Activated naive CD8-positive, alpha-beta T cell treated with anti-CD3 and anti-CD28 coated beads, Interleukin-2, amount 50 U/mL, for 24 hours (primary cell): ENCODE measurements at places on chromosomes 3 and 15.

GRCh38 chr3:170953736-170954135, 45.3 kb upstream of the EIF5A2 start:
- H3K4me1 ChIP-seq: no peaks in the 10 kb centered on the region
- no peak overlapping the region for H3K4me3 ChIP-seq
- DNase-seq: no peak
- H3K36me3 ChIP-seq: no peaks in the 10 kb centered on the region
- peaks cover 16% of the 10 kb centered on the region for H3K27me3 ChIP-seq

- no peak overlapping the region for H3K27ac ChIP-seq
- no peak overlapping the region for H3K4me3 ChIP-seq
- no peak for DNase-seq
- H3K27me3 ChIP-seq: no peaks in the 10 kb centered on the region
- H3K4me1 ChIP-seq: no peaks in the 10 kb centered on the region
Observed at GRCh38 chr3:81095956-81096355, 665.5 kb downstream of the GBE1 start.

- no peaks in the 10 kb centered on the region for H3K36me3 ChIP-seq
- DNase-seq: no peak
- H3K4me1 ChIP-seq: no peaks in the 10 kb centered on the region
- no peaks in the 10 kb centered on the region for H3K27me3 ChIP-seq
- H3K27ac ChIP-seq: no peak overlapping the region
- no peak overlapping the region for H3K4me3 ChIP-seq
Observed at GRCh38 chr3:80533553-80533952, 765.8 kb upstream of the ROBO1 start.

DNA sequence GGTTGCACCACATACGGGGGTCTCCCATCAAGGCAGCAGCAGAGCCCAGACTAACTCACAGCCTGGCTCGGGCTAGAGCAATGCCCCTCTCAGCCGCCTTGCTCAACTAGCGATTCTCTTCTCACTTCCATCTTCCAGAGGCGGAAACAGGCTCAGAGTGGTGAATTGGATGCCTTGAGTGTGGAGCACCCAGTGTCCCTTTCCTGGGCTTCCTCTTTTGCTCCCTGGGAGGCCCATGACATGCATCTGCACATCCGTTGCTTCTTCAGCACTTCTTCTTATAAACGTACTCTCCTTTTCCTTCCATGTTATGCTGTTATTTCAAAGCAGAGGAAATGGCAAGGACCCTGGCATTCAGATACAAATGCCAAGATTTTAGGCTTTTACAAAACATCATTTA, 2.1 kb upstream of the IQSEC1 start:
- H3K27ac ChIP-seq: no peak overlapping the region
- H3K4me1 ChIP-seq: peaks cover 29% of the 10 kb centered on the region
- no peaks in the 10 kb centered on the region for H3K36me3 ChIP-seq
- H3K4me3 ChIP-seq: no peak overlapping the region

DNA sequence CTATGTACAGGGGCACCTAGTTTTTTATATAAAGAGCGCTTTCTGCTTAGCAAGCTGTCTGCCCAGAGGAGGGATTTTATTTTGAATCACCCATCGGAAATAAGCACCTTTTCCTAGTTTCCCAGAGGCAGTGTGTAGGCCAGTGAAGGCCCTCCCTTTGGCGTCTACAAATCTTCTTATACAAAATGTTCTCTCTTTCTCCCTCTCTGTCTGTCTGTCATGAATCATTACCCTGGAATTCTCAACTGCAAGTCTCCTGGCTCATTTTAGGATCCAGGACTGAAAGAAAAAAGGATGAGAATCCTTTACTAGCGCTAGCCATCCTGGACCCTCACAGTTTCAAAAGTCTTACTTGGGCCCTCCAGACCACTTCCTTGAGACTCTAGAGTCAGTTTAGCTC, 728.1 kb downstream of the OTOL1 start:
- H3K4me1 ChIP-seq: no peaks in the 10 kb centered on the region
- no peak for DNase-seq
- H3K27me3 ChIP-seq: no peaks in the 10 kb centered on the region

DNA sequence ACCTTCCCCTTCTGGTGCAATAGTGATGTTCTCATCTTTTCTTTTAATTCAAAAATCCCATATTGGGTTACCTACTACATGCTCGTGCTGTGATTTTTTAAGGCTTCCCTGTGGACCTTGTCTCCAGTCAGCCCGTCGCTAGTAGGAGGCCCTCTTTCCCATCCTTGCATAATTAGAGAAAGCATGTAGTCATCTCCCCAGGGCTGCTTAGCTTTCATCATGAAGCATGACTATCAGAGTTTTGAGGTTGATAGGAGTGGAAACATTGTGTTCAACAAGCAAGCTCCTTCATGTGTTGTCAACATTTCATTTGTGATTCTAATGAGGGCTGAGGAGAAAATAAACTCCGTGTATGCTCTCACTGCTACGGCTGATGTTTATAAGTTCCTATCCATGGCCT, 8.7 kb upstream of the LRTM1 start:
- H3K27ac ChIP-seq: no peak overlapping the region
- H3K36me3 ChIP-seq: no peaks in the 10 kb centered on the region
- no peak overlapping the region for H3K4me3 ChIP-seq

- H3K27me3 ChIP-seq: peaks cover 5% of the 10 kb centered on the region
- no peak for DNase-seq
- no peak overlapping the region for H3K27ac ChIP-seq
- no peaks in the 10 kb centered on the region for H3K36me3 ChIP-seq
Observed at GRCh38 chr15:24861014-24861690, 93.6 kb upstream of the SNRPN start.

DNA sequence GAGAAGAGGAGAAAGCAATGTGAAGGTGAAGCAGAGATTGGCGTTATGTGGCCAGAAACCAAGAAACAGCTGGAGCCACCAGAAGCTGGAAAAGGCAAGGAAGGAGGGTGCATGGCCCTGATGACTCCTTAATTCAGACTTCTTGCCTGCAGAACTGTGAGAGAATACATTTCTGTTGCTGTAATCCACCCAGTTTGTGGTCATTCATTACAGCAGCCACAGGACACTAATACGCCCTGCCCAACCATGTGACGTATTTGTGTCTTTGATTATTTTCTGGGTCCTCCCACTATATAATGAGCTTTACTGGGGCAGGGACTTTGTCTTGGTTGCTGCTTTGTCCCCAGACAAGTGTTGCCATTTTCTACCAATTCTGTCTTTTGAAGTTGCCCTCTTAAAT, 64.5 kb upstream of the MITF start:
- no peaks in the 10 kb centered on the region for H3K4me1 ChIP-seq
- H3K27ac ChIP-seq: no peak overlapping the region
- no peaks in the 10 kb centered on the region for H3K36me3 ChIP-seq
- no peak for DNase-seq

DNA sequence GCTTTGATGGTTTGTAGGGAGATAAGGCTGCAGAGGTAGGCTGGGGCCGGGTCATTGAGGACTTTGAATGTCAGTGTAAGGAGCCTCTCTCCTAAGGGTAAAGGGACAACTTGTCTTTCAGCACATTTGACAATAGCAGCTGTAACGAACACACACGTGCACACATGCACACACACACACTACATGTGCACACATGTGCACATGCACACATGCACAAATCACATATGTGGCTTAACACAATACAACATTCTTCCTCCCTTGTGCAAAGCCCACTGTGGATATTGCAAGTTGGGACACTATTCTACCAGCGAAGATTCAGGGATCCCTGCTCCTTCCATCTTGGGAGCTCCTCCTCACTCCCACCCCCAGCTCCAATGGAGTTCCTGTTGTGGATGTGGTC, 1.1 kb upstream of the CFAP100 start:
- no peak overlapping the region for H3K4me3 ChIP-seq
- peaks cover 46% of the 10 kb centered on the region for H3K27me3 ChIP-seq
- no peaks in the 10 kb centered on the region for H3K36me3 ChIP-seq
- peaks cover 3% of the 10 kb centered on the region for H3K4me1 ChIP-seq
- DNase-seq: no peak
- H3K27ac ChIP-seq: no peak overlapping the region

DNA sequence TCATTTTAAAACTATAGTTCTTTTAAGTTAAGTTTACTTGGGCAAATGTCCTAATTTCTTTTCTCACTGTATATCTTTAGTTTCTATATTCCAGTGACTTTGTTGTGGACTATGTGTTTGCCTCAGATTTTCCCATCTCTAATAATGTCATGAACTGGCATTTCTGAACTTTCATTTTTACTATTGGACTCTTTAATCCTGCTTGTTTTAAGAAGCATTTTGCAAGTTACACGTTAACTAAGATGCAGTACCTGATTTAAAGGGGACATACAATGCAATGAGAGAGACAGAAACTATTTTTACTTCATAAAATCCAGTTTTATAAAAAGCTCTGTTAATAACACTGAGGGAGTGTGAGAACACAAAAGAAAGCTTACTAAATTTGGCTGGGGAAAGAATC, 58.6 kb upstream of the PHLDB2 start:
- H3K4me3 ChIP-seq: no peak overlapping the region
- peaks cover 2% of the 10 kb centered on the region for H3K4me1 ChIP-seq
- H3K36me3 ChIP-seq: no peaks in the 10 kb centered on the region
- DNase-seq: no peak
- H3K27ac ChIP-seq: no peak overlapping the region
